Urothelium cell line (cell line): ENCODE measurements at places on chromosomes 5 and 9.
A peak's percentile ranks its signal among the peaks of the same experiment; 100 is the strongest.

DNA sequence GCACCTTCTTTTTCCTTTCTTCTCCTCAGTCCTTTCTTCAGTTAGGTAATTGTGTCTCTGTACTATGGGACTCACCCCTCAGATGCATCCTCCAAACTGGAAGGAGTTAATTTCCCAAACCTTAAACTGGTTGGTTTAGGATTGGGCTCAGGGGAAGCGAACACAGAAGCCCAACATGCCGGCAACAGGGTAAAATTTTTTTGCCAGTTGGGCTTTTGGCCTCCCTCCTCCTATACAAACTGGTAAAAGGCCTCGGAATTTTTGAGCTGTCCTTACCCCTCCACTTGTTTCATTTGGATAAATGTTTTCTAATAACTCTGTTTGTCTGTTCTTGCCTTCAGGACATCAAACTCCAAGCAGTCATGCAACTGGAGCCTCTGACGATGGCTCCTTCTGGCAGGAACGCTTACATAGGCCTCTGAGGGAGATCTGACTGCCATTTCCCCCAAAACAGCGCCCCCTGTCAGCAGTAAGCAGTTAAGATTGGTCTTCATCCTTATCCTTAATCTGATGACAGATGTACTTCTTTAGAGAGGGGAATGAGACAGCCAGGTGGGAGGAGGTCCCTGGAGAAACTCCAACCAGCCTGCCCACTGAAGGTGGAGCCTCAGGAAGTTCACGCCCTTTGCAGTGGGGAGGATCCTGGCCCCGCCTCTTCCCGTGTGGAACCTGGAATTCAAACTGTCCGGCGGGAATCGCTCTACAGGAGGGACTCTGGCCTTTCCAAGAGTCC, 57.8 kb upstream of the SPINK5 start:
- no peak for DNase-seq

- no peak for DNase-seq
Observed at GRCh38 chr5:142982821-142983200, 212.6 kb downstream of the ARHGAP26 start.

DNA sequence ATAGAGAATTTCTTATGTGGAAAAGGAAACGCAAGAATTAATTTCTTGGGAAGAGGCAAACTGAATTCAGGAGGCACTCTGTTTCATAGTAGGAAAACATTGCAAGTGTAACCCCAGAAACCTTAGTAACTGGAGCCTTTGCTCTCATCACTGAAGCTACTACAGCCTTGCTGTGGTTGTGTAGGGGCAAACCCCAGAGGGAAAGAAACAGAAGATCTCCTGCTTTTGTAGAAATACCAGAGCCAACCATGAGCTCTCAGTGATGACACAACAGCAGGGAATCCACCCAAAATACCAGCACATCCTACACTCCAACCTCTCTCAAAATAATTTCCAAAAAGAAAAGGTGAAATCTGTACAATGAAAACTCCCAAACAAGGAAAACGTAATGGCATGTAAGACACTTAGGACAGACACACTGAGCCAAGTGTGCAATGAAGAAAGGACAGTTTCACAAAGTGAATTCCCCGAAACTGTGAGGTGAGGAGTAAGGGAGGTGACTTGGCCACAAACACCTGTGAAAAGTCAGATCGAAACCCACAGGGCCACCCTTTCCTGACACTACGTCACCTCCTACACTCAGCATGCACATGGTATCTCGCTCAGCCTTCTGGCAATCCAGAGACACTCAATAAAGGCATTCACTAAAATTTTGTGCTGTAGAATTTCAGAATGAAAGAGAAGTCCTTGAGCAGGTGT, 8.5 kb upstream of the ACSL6 start:
- DNase-seq, result no peak

- no peak for DNase-seq
Observed at GRCh38 chr5:95727764-95728191, 3.4 kb upstream of the RHOBTB3 start.

GRCh38 chr9:86867804-86868313, 79.4 kb downstream of the GAS1 start:
- no peak for DNase-seq

- no peak for DNase-seq
Observed at GRCh38 chr5:38536968-38537367, 19.5 kb downstream of the LIFR start.

DNA sequence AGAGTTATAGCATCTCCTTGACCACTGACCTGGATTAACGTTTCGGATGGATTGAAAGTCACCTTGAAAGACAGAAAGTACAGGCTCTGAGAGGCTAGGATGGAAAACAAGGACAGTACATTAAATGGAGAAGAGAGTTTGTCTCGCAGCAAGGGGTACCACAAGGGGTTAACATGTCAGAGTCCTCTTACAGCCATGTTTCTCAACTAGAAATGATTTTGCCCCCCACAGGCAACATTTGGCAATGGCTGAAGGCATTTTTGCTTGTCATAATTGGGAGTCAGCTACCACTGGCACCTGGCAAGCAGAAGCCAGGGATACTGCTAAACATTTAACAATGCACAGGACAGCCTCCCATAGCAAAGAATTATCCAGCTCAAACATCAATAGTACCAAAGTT, 90.8 kb upstream of the EQTN start:
- no peak for DNase-seq

DNA sequence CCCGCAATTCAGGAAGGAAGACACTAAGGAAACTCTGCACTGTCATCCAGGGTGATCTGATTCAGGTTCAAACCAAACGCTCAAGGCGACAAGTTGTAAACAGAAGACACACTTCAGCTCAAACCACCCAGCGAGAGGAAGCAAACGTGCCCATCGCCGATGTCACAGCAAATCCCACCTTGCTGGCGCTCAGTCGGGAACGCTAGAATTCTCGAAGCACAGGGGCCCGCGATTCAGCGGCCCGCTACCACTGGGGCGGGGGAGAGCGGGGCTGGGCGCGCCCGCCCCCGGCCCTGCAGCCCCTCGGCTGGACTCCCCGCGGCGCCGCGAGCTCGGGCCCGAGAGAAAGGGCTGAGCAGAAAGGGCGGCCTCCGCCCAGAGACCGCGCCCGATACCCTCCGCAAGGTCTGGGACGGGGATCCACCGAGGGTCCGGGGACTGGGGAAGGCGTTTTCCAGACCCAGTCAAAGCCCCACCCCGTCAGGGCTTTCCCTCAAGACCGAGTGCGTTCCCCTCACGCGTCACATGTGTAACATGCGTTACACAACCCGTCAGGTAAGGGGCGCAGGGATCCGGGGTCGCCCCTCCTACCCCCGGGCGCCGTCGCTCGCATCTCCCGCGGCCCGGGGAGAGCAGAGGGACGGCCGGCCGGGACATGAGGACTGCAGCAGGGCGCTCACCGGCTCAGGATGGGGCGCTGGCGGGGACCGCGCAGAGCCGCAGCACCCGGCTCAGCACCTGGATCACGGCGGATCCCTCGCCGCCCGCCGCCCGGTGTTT, 469 bp downstream of the AGTPBP1 start:
- peak; percentile 46 for DNase-seq

GRCh38 chr9:124442379-124442778, 7.9 kb upstream of the ADGRD2 start:
- DNase-seq, result no peak

DNA sequence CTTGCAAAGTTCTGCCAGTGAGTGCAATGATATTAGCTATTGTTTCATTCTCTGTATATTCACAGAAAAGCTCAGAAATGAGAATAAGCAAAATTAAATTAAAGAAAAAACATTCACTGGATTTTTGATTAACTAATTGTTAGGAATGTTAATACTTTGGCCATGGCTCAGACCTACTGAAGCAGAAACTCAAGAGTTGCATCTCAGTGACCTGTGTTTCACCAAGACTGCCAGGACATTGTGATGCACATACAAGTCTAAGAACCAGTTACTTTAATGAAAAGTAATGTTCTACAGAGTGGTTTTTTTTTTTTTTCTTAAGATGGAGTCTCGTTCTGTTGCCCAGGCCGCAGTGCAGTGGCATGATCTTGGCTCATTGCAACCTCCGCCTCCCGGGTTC, 464.9 kb upstream of the NMUR2 start:
- DNase-seq, result no peak

DNA sequence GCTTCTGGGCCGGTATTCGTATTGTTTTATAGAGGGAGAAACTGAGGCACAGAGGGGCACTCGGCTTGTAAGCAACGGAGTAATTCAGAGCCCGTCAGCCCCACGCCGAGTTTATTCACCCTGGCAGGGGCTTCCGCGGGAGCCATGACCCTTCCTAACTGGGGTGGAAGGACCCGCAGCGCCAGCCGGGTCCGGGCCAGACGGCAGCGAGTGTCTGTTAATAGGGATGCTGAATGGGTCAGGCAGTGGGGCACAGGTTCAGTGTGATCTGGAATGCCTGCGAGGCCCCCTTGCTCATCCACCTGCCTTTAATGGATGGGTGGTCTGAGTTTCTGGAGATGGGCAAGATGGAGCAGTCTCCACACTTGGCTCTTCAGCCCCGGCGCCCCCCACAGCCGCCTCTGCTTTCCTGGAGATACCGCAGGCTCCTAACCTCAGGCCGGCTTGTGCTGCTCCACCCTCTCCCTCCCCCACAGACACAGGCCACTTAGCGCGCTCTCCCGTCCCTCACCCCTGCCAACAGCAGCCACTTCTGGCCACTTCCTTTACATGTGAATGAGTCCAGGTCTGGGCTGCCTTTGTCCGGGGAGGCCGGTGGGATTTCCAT, 147.1 kb downstream of the ERCC6L2 start:
- no peak for DNase-seq

- DNase-seq, result no peak
Observed at GRCh38 chr5:126460459-126460858, 37.2 kb downstream of the GRAMD2B start.

- no peak for DNase-seq
Observed at GRCh38 chr5:110903966-110904365, 165.2 kb downstream of the SLC25A46 start.

DNA sequence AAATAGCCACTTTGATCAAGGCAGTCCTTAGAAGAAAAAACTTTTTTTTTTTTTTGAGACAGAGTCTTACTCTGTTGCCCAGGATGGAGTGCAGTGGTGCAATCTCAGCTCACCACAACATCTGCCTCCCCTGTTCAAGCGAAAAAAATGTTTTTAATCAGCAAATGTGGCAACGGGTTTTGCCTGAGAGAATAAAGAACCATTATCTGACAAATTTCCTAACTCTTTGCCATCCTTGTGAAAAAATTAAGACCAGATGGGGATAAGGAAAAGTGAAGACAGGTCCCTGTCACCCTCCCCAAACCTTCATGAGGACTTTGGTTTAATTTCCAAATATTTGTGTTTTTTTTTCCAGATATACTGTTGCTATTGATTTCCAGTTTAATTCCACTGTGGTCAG, 107.3 kb upstream of the SPOCK1 start:
- DNase-seq, result no peak

DNA sequence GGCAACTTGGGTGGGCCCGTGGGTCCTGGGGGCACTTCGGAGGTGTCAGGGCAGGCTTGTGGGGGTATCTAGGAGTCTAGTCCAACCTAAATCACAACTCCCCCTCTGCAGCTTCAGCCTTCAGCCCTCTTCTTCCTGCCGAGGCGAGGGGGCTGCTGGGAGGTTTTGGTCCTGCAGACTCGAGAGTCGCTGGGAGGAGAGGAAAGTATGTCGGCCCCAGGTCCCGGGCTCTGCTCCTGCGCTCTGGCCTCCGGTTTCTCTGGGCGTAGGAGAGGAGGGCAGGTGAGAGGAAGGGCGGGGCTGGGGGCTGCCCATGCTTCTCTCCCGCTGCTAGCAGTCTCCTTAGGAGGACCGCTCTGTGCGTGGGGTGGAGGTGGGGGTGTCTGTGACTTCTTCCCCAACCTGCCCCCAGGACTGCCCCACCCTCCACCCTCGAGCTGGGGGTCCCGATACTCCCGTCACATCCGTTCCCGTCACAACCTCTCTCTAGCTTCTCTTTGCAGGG, 139.8 kb upstream of the COL5A1 start:
- DNase-seq, result no peak

- DNase-seq, result no peak
Observed at GRCh38 chr9:25119041-25119440, 559.2 kb downstream of the TUSC1 start.
